ENCODE measurements at places on chromosomes 1 and 21.

DNA sequence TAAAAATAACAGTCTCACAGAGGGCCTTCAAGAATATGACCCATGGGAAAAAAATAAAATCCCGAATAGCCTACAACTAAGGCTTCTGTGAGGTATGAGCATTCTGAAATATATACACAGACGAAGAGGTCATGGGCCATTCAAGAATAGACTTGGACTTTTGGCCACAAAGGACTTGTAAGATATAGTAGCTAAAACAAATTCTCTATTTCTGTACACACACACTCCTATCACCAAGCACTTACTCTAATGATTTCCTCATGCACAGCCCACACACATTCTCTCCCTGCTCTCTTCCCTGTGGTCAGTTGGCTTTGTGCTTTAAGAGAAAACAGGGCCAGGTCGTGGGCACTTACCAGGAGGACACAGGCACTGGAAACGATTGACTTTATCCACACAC, 69.7 kb upstream of the ADAM30 start:
- no peak for DNase-seq

GRCh38 chr1:66368261-66368660, 165.7 kb upstream of the SGIP1 start:
- no peak for DNase-seq

DNA sequence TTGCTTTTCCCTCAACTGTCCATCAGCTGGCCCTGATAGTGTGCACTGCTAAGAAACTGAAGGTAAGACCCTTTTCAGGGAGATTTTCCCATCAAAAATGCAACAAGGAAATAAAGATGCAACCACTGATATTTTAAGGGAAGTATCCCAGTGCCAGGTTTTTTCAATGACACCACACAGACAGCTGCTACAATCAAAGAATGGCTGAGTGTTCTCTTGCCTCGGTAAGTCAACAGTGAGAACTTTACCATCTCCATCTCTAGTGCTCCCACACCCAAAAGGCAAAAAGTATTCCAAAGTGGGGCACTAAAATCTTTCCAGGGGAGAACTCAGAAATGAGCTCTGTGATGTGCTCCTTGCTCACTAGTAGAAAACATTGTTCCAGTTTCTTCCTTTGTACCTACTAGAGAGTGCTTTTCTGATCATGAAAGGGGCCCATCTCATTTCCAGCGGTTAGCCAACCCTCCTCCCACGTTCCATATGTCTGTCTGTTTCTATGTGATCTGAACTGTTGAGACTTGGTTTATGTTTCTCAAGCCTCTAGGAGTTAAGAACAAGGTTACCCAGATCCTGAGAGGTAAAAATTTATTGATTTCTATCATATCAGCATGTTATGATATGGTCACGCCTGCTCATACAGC, 67.6 kb upstream of the NEK2 start:
- DNase-seq, result no peak

GRCh38 chr21:46322351-46323226, 1.1 kb downstream of the C21orf58 start:
- no peak for DNase-seq

Data from CD4-positive, alpha-beta T cell treated with Interleukin-17A for 1 hour (primary cell).